ENCODE measurements at places on chromosomes 5 and 9.

DNA sequence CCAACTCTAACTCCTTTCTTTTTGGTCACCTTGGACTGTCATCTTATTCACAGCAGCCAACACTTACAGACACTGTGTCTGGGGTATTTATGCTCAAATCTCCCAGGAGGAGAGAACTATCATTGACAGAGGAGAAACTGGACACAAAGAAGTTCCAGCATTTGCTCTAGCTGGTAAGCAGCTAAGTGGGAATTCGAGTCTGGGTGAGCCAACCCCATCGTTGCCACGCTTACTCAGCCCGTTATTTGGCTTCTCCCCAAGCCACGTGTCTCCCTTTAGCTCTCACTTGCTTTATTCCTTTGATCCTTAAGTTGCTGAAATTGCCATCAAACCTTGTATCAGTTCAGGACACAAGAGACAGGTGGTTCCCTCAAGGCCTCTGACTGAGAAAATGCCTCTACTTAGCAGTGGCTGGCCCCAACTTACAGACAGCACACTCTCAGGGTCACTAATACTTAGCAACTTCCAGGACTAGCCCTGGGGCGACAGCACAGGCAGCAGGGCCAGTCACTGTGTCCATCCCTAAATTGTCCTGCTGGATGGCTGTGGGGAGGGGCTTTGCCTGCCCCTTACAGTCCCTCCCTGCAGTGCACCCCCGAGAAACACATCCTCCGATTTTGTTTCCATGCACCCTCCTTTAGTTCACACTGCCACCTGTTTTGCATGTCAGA lies 1.4 kb downstream of the SLC36A2 start:
- peak; percentile 41 for DNase-seq

DNA sequence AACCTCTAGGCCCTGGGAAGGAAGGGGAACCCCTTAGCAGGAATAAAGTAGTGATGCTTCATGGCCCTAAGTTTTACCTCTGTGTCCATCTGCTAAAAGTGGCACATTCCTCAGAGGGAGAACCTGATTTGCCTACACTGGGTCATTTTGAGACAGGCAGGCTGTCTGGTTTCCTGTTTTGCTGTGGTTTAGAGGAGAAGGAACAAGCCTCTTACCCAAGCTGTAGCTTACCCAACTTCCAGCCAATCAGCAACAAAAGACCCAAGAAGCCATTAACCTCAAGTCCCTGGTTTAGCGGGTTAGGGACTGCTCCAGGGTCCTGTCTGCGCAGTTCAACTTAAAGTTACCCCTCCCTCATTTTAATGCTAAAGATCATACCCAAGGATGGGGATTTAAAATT lies 411.0 kb downstream of the MAT2B start:
- no peak for DNase-seq

DNA sequence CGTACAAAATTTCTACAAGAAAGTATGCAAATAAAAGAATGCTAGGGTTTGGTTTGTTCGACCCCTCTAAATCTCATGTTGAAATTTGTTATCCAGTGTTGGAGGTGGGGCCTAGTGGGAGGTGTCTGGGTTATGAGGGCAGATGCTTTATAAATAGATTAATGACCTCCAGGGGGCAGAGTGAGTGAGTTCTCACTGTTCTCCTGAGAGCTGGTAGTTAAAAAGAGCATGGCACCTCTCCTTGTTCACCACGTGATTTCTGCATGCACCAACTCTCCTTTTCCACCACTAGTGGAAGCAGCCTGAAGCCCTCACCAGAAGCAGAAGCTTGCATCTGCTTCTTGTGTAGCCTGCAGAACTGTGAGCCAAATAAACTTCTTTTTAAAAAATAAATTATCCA lies 50.4 kb upstream of the FAM170A start:
- peak; percentile 49 for DNase-seq

GRCh38 chr5:97089149-97089801 lies 53.1 kb downstream of the LIX1 start:
- no peak for DNase-seq

DNA sequence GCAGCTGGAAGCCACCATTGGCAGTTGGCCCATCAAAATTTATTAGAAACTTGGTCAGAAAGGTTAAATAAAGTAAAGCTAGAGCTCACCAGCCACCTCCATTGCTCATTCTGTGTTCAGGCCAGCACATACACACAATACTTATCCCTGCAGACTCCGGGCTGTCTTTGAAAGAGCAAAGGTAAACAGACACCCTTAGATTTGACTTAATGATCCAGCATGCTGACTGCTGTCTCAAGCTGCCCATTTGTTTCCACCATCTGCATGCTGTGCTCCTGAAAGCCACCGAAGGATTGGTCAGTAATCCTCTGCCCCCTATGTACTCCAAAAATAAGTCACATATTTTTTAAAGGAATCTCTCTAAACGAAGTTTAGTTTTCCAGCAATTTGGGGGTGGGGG lies 1059.8 kb upstream of the DMAC1 start:
- no peak for DNase-seq

GRCh38 chr9:76564297-76564696 lies 105.3 kb downstream of the GCNT1 start:
- DNase-seq = no peak

DNA sequence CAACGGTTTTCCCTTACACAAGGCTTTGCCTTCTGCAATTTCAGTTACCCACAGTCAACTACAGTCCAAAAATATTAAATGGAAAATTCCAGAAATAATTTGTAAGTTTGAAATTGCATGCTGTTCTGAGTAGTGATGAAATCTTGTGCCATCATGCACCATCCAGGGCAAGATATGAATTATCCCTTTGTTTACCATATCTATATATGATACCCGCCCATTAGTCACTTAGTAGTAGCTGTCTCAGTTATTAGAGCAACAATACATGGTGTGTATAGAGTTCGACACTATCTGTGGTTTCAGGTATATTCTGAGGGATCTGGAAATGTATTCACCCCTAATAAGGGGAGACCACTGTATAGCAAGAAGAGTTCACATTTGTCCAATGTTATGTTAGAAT lies 29.4 kb downstream of the ERBIN start:
- no peak for DNase-seq

- DNase-seq = peak; percentile 22
Observed at GRCh38 chr9:100322954-100323536, 29.7 kb downstream of the TEX10 start.

DNA sequence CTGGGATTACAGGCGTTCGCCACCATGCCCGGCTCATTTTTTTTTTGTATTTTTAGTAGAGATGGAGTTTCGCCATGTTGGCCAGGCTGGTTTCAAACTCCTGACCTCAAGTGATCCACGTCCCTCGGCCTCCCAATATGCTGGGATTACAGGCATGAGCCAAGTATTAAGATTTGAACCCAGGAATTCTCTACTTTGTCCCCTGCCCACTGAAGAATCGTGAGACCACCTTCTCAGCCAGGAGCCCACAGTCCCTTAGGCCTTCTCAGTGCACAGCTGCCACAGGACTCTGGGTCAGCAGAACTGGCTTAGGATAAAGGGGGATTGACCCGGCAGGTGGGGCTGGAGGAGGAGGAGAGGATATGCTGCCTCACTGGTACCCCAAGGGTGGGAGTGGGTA lies 13.4 kb downstream of the OLFML2A start:
- DNase-seq = no peak

DNA sequence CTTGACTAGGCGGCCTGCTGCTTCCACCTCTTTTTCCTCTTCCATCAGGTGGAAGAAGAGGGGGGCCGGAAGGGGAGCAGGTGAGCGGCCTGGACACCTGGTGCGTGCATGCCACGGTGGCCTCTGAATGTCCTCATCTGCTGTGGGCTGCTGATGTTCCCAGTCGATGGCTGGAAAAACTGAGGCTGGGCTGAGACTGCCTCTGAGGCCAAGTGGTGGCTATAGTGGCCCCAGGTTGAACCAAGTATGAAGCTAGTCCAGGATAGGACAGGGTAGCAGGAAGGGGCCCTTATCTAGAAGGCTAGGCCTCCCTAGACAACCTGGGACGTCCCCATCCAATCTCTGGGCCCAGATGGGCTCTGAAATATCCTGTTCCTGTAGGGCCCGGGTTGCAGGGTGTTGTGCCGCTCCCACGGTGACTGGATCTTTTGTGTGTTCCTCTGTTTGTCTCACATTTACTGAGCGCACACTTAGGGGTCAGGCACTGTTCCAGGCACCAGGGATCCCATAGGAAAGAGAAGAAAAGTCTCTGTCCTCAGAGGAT lies 753 bp upstream of the NR5A1 start:
- no peak for DNase-seq

- DNase-seq = no peak
Observed at GRCh38 chr5:43225649-43226245, 33.7 kb downstream of the NIM1K start.

DNA sequence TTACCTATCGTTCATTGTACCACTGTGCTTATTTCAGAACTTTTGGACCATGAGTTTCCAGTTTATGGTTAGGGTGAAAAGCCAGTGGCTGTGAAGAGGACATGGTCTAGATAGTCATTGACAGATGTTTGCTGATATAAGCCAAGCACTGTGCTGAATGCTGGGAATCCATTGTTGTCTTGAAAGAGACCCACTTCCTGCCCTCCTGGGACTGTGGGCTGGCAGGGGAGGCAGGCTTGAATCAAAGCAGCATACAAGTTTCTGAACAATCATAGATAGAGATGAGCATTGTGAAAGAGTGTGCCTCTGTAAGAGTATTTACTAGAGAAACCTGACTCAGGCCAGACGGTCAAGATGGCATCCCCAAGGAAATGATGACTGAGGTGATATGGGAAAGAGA lies 73.4 kb downstream of the NMUR2 start:
- peak; percentile 25 for DNase-seq

Data from Daoy (cell line).